ENCODE measurements at places on chromosomes 4 and X.

DNA sequence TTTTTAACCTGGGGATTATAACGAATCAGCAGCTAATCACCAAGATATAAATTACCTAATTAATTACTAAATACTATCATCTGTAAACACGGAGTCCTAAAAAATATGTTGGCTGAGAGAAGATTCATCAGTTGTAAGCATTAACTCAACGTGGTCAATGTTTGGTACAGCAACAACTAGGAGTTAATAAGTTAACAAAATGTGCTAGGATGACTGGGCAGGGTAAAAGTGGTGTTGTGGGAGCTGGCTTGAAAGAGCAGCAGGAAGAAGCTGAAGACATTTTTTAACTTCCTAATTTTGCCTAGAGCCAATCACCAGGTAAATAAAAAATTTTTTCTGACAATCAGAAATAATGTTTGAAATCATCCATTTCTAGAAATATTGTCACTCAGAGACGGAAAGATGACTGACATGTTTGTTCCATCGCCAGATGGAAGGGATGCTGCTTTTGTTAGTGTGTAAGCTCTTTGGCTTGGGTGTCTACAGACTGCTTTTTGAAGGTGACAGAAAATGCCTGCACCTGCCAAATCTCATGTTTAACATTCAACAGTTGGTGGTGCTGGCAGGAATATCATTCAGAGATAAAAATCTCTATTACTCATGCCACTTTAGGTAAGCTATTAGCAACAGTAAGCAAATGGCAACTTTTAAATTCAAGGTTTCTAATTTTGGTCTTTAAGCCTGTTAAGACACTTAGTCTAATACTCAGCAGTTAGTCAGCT, 1126.9 kb downstream of the STPG2 start:
- no peak for DNase-seq

GRCh38 chrX:49082271-49082871, 2.7 kb upstream of the WDR45 start:
- no peak for DNase-seq

DNA sequence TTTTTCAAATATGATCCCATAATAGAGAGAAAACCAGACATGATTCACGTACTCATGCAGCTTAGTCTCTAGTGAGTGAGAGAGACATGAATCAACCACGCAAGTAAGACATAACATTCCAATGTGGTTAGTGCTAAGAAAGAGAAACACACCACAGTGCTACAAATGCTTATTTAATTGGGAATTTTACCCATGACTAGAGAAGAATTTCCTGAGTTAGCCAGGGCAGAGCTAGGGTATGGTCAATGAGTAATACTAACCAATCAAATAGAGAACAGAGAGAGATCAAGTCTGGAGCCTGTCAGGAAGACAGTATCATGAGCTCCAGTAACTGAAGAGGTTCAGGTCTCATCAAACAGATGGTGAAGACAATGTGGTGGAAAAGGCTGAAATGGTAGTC, 495.2 kb downstream of the PDGFC start:
- DNase-seq = peak; percentile 75

DNA sequence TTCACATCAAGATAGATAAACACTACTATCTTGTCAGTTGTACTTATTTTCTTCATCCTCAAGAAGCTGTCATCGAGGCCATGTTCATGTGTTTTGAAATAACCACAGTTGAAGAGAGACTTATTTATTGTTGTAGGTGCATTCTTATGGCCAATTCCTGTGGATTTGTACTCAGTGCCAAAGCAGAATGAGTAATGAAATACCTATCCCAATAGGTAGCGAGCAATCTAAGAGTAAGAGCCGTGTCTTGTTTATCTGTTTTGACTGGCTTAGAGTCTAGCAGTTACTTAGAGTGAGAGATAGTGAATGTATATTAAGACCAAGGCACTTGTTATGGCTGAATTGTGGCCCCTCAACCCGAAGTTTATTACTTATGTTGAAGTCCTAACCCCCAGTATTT, 631.0 kb upstream of the SPANXN1 start:
- no peak for DNase-seq

DNA sequence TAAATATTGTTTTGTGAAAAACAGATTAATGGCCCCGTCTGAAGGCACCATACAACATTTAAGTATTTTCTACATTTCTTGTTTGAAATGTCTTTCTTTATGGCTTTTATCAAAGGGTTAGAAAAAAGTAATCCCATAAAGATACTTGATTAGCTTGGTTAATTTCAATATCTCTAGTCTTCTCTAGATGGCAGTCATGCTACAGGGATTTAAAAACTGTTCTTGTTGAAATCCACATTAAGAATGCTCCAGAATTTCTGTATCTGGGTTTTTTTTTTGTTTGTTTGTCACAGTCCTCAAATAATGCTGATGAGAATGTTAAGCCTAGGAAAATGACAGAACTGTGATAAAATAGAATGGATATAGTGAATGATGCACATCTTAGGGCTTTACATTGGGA, 109.0 kb upstream of the AADAT start:
- DNase-seq = no peak

DNA sequence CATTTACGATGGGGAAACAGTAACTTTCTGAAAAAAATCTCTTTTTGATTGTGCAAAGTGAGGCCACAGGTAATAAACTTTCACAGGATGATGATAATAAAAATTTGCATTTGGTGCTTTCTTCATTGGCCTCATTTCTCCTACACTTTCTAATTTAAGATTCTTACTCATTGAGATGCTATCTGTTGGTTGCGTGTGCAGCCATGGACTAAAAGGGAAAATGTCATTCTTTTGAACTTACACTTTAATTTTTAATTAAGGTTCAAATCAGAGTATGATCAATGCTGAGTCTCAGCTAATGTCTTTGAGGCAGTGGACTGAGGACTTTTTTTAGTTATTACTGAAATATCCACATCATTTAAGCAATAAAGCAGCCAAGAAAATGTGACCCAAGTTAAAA, 87.6 kb downstream of the SEL1L3 start:
- no peak for DNase-seq

DNA sequence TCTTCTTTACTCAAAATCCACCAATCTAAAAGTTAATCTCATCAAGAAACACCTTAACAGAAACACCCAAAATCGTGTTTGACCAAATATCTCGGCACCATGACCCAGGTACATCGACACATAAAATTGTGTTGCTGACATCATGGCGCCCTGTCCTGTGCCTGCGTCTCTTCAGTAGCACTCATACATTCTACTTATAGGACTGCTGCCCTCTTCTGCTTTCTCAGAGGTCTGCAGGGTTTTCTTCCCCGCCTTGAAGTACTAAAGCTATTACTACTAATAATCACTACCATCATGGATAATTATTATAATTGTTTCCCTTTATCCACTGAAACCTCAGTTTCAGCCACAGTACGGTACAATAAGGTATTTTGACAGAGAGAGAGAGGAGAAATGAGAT, 1403.1 kb upstream of the TENM3 start:
- DNase-seq = no peak

DNA sequence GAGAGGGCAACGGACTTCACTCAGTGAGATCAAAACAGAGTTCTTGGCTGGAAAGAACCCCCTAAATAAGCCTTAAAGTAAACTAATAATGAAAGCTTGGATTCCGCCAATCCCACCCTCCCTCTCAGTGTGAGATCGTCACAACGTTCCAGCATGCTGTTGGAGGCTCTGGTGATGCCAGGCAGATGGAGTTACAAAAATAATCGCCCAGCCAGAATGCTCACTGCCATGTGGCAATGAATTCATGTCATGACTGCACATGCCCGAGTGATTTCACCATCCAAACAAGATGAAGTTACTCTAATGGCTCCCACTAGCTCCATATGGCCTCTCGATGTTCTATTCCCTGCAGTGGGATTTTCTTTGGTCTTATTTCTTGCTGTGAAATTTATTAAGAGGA, 248.0 kb downstream of the SPATA18 start:
- DNase-seq = no peak

DNA sequence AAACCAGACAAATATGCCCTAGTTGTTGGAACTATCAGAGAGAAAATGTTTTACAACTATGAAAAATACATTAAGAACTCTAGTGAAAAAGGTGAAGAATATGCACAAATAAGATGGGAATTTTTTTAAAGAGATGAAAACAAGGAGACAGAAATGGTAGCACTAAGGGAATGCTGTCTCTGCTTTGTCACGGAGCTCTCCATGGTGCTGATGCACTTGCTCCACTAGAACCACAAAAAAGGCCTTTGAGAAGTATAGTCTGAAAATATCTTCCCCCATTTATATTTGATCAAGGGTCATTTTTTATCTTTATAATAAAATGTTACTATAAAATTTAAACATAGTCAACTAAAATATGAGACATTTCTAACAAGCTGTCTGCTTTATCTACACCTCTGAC, 1655.5 kb upstream of the AGA start:
- DNase-seq = no peak

GRCh38 chr4:77703666-77704065, 98.0 kb downstream of the CXCL13 start:
- no peak for DNase-seq

DNA sequence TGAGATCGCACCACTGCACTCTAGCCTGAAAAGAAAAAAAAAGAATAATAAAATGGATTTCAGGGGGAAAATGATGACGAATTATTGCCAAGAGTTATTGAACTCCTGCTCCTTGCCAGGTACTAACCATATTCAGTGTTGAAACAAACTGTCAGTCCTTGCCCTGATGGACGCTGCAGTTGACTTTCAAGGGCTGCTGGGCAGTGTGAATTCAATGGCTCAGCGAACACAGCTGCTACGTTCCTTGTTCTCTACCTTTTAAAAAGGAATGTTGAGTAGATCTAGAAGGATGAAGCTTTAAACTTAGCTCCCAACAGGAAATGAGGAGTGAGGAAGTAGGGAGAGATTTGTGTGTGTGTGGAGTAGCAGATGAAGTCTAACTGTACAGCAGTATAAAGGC, 2.7 kb downstream of the LIMCH1 start:
- DNase-seq = no peak

- no peak for DNase-seq
Measured at GRCh38 chr4:90198086-90198847, 71.1 kb downstream of the CCSER1 start.

- DNase-seq = no peak
Measured at GRCh38 chr4:162154862-162155540, 8.8 kb downstream of the FSTL5 start.

DNA sequence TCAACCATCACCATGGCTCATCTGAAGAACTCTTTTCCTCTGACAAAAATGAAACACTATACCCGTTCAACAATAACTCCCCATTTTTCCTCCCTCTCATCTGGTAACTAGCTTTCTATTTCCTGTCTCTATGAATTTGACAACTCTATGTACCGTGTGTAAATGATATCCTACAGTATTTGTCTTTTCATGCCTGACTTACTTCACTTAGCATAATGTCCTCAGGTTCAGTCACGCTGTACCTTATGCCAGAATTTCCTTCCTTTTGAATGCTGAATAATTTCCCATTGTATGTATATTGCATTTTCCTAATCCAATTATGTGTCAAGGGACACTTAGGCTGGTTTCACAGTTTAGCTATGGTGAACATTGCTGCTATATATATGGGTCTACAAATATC, 18.2 kb downstream of the MAGEA9 start:
- DNase-seq = no peak

- DNase-seq = no peak
Measured at GRCh38 chrX:21989384-21989783, 42.7 kb upstream of the PHEX start.

DNA sequence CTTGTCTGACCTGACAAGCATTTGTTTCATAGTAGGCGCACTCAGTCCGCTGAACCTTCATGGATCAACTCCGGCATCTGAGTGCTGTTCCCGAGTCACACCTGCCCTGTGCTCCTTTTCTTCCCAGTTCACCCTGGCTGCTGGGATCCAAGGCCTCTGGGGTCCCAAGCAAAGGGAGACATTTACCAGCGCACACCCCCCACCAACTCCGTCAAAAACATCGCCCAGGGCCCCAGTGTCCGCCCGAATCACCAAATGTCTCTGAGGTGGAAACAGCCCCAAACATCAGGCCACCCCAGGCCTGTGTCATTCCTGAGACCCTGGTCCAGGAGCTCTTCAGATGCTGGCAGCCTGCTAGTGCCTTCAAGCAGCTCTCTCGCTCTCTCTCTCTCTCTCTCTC, 5.1 kb downstream of the BLOC1S4 start:
- no peak for DNase-seq

DNA sequence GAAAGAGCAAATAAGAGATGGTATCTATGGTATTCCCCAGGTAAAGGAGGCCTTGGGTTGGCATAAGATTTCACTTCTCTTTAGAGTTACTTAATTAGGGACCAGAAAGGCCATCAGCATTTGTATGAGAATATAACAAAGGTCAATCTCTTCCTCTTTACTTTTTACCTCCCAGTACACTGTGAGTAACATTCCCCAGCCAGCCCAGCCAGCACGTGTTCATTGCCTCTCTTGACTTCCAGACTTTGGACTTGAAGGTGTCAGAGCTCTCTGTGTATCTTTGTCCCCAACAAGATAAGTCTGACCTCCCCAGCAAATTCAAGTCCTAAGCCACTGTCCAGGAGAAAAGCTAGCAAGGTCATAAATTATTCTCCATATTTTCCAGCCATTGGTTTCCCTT, 110.5 kb downstream of the AR start:
- DNase-seq = no peak

DNA sequence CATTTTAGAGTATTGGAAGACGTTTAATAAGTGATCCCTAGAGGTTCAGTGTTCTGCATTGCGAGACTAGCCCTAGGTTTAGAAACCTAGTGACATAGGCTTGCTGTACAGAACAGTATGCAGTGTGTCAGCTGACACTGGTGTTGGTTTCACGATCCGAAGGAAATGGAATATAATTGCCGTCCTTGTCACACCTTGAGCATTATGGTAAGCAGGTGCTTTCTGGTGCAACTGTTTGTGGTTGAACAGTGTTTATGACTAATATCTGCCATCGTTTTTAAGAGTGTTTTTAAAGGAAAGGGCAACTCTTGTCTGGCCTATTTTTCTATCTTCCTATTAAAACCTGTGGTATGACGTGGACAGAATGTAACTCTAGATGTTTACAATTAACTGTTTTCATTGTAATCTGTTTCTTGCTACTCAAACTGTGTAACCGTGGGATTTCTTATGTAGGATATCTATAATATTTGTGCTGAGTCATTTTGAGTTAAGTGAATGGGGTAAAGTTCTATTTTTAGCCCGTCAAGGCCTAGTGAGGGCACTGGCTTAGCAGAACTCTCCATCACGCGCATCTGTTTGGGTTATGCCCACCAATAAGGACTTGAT, 53.8 kb upstream of the TBC1D14 start:
- no peak for DNase-seq

GRCh38 chr4:184329659-184330400, 112.2 kb upstream of the ENPP6 start:
- DNase-seq = no peak

- no peak for DNase-seq
Measured at GRCh38 chr4:40196724-40197281, at the start of gene RHOH. RHOH (plus strand) TSS chr4:40197031; CDS start chr4:40243387, 46,356 bp downstream.

- DNase-seq = no peak
Measured at GRCh38 chrX:15559227-15559626, 41.5 kb downstream of the ACE2 start.

DNA sequence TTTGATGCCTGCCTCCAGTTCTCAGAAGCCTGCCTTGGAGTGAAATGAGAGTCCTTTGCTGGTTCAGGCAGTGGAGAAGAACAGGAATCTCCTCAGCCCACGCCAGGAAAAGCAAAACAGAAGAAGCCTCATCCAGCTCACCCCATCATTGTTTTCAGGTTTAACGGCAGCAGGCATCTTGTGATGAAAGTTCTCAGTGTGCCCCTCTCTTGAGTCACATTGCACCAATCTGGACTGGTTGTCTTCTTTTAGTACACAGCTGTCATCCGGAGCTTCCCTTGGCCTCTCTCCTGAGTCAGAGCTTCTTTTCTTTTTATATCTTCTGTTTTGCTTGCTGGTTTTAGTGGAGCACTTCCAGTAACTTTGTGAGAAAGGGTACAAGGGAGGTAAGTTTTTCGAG, 50.9 kb downstream of the TSPAN7 start:
- DNase-seq = no peak

GRCh38 chrX:66638591-66639500, at the start of gene EDA2R:
EDA2R (minus strand) TSS chrX:66639078; CDS start chrX:66616020, 23,058 bp downstream.
- peak; percentile 73 for DNase-seq
